ENCODE measurements at places on chromosomes 11 and 22.

DNA sequence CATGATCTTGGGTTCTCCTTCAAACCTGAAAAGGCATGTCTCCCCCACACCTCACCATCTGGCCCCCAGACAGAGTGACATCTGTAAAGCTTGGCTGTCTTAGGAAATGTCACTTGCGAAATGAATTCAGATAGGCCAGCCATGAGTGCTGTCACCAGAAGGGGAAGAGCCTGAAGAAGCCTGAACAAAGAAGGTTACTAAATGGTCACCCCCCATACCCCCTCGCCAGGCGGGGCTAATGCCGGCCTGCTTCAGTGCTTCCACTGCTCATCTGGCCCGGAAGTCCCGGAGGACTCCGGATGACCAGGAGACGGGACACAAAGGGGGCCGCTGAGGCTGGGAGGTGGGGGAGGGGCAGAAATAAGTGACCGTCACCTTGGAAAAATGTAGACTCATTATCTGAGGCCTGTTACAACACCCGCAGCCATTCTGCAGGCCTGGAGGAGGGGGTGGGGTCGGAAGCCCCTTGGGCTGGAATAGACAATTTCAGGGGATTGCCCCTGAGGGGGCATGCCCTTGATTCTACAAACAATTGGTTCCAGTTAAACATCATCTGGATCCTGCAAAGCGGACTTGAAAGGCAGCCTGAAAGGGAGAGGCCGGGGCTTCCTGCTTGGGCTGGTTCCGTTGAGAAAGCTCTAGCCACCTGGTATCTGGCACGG lies 43.2 kb downstream of the NAT10 start:
- no peak for DNase-seq

DNA sequence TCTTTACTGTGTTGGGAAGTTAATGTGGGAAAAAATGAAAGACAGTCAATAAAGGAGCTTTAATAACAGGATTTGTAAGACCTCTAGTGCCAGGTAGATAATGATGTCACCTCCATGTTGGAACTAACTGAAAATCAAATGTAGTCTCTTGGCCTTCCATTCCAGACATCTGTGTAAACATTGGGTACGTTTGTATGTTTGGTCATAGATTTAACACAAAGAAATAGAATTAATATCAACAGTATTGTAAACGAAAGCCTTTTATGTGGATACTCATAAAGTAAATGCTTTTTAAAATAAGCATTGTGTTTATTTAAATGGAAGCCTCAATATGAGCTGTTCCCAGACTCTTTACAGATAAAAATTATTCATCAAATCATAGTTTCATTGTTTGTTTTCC lies 605.7 kb downstream of the METTL15 start:
- no peak for DNase-seq

- no peak for DNase-seq
Observed at GRCh38 chr11:109849946-109850345, 243.2 kb upstream of the ZC3H12C start.

GRCh38 chr11:124791626-124792341 lies 8.4 kb downstream of the MSANTD2 start:
- no peak for DNase-seq

DNA sequence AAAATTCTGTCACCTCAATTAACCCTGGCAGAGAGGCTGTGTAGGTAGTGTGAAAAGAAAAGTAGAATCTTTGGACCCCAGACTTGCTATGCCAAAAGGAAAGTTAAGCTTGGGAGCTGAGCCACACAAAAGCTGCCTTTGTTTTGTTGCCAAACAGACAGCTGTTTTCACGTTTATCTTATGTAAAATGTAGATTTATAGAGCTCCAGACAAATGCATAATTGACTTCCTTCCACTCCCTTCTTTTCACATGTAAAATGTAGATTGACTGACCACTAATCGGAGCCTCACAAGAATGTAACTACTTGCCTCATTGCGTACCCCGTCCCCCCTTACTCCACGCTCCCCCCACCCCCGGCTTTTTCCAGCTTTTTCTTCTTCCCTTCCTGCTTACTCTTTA lies 2302.2 kb upstream of the RAG2 start:
- no peak for DNase-seq

- DNase-seq: no peak
Observed at GRCh38 chr22:37844904-37845329, 783 bp upstream of the ANKRD54 start.

GRCh38 chr22:36056980-36057379 lies 28.4 kb upstream of the RBFOX2 start:
- no peak for DNase-seq

GRCh38 chr11:126608658-126609057 lies 253.2 kb downstream of the ST3GAL4 start:
- DNase-seq: no peak
